GM03348 (cell line): ENCODE measurements at places on chromosomes 13 and 19.

GRCh38 chr13:83423861-83424260 is 458.4 kb downstream of the SLITRK1 start:
- no peak for DNase-seq

DNA sequence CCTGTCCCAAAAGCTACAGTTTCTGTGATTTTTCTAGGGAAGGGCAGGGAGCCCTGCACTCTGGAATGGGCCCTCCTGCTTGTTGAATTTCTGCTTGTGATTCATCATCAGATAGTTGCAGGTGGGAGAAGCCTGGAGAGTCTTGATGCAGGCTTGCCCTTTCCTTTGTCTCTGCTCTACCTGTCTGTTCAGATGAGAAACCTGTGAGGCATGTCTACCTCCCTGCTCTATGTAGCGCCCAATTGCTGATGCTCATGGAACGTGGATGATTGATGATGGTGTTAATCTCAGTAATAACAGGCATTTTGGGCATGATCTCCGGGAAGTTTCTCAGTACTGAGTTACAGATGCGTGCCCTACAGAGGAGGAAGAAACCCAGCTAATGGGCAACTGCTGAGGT is 10.9 kb upstream of the CBY2 start:
- no peak for DNase-seq

GRCh38 chr19:10998045-10998533 is 37.3 kb downstream of the SMARCA4 start:
- no peak for DNase-seq

DNA sequence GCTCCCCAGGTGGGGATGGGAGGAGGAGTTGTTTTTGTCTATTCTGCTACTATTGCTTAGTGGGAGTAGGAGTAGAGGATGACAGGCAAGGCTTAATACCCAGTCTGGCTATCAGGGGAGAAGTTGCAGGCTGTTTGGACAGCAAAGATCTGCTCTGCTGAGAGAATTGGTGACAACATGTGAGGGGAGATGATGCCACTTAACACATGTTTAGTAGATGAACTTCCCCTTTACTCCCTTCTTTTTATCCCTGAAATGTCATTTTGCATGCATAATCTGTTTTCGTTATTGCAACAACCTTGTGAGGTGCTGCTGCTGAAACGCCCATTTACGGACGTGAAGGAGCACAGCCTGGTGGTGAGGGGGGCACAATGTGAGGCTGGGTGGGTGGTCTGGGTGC is 3.0 kb upstream of the CYP4F12 start:
- no peak for DNase-seq

DNA sequence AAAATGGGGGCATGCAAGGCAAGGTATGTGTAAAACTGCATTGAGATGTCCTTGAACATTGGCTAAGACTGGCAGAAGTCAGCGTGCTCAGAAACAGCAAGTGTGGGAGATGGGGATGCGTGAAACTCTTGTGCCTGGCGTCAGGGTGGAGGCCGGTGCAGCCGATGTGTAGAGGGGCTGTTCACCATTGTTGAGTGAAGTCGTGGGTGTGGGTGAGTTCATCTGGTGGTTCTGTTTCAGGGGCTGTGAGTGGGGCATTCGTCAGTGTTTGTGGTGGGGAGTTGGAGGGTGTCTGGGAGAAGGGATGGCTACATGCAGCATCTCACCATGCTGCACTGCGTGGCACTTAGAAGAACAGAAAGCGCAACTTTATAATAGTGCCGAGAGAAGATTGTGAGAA is 11.4 kb upstream of the MIA start:
- DNase-seq = no peak
